ENCODE measurements at places on chromosomes 4 and X.

- DNase-seq = no peak
These were observed 39.2 kb upstream of the CRMP1 start for GRCh38 chr4:5932035-5932568.

DNA sequence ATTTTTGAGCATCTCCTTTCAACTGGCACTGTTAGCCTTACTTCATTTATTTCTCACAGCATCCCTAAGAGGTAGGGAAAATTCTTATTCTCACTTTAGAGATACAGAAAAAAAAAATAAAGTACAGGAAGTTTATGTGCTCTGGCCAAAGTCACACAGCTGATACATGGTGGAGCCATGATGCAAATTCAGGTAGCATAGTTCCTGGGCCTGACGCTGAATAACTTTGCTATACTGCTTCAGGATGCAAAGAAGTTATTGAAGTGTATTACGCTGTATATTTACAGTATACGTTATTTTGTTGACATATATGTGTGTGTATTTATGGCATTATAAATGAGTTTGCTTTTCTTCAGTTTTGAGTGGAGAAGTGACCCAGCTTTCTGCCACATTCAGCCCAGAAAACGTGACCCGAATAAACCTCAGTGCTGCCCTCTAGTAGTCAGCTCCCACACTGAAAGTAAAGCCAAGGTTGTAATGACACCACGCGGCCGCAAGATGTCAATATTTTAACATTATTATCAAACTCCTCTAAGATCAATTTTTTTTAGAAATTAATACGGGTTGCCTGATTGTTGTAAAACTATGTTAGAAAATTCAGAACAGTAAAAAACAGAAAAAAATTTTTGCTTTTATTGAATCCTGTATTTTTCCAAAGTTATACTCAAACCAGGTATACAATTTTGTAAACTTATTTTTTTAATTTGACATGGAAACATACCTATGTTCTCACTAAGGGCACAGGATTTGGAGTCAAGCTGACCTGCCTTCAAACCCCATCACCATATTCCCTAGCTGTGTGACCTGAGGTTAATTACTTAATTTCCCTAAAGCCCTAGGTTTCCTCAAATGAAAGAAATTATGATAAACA is 3.8 kb upstream of the GUCY2F start:
- peak; percentile 83 for DNase-seq

DNA sequence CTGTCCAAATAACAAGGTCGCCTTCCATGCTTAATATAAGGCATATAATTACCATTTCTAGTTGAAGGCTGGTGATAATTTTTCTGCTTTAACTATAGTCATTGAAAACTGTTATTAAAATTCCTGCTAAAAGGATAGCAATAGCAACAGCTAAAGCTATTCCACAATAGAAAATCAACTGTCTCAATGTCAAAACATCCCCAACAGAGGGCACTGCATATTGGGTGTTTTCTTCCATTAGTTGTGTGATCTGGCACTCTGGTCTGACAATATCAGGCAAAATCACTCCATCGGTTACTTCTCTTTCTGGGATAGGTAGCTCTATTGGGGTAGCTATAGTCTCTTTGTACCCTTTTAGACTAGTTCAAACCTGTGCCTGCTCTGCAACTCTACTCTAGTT is 53.5 kb downstream of the TMPRSS11F start:
- no peak for DNase-seq

DNA sequence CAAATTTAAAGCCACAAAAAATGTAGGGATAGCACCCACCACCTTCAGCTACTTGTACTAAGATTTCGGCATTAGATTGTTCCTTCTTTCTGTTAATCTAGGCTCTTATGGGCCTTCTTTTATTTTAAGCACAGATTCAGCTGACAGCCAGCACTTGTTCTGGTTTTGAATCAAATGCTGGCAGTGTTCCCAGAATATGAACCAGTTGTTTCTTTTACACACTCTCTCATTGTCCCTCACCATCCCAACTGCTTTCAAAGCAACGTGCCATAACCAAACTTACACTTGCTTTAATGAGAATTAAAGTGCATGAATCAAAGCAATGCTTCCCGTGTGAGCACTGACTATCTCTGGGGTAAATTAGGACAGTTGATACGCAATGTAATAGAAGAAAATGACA is 744.5 kb upstream of the FAM241A start:
- no peak for DNase-seq

DNA sequence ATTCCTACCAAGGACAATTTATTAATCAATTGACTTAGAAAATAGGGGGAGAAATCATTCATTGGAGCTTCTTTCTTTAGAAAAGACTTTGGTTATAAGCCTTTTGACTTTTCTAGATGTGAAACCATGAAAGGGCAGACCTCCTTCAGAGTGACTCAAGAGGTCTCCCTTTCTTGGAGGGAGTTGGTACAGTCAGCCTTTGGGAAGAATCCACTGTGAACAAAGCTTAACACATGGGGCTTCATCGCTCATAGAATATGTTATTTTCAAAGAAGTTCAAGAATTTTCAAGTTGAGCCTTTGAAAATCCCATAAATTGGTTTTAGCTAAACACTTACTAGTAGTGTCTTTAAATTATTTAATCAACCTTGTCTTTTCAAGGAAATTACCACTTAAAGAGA is 28.0 kb downstream of the RIPPLY1 start:
- DNase-seq = no peak

DNA sequence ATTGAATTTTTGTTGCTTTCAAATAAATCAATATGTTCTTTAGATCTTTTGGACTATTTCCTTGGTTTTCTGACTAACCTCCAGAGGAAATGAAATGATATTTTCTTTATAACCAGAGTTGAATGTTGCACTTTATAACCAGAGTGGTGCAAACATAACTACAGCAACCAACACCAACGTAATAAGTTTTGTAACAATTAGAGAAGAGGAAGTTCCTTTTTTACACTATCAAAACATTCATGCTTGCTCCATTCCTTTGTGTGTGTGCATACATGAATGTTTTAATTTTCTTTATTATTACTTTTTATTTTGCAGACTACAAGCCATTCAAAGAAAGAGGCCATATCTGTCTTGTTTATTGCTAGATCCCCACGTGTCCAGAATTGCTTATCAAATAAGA is 193.0 kb upstream of the PPP3CA start:
- peak; percentile 47 for DNase-seq

GRCh38 chrX:15947648-15948317 is 93.2 kb upstream of the AP1S2 start:
- DNase-seq = peak; percentile 14

DNA sequence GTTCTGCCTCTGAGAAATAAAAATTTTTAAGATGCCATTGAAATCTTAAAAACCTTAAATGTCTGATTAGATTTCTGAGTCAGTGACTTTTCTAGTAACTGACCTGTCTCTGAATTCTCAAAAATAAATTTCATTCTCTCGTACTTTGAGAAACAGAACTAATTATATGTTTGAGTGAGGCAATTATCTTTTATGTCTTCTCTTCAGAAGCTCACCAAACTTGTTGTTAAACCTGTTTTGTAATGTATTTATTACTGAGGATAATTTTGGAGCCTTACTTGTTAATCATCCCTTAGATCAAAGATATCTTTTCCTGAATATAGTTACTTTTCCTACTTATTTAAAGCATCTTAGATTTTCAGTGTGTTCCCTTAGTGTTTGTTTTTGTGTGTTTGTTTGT is 64.5 kb upstream of the MMAA start:
- DNase-seq = no peak

DNA sequence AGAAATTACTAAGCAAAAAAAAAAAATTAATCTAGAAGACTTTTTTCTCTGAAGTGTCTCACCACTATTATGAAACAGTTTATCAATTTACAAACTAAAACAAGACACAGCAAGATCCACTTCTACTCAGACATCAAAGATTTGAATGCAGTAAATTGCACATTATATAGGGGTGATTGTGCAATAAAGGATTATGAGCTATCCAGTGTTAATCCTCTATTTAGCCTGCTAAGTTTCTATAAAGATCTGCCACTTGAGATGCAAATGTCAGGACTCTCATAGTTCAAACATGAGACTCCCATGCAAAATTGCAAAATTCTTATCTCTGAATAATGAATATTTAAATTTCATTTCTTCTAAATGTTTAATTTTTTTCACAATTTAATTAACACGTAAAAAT is 2.2 kb downstream of the TECRL start:
- no peak for DNase-seq

DNA sequence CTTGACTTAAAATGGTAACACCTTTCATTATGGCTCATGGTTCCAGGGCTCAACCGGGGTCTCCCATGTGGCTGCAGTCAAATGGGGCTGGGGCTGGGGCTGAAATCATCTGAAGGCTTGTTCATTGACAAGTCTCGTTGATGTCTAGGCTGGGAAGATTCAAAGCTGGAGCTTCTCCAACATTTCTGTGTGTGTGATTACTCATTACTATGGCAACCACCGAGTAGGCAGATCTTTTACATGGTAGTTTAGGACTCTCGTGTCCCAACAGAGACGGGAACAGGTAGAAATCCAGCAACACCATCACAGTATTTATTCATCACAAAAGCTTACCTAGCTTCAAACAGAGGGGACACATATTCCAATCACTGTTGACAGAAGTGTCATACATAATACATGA is 7.8 kb downstream of the YTHDC1 start:
- DNase-seq = peak; percentile 12

DNA sequence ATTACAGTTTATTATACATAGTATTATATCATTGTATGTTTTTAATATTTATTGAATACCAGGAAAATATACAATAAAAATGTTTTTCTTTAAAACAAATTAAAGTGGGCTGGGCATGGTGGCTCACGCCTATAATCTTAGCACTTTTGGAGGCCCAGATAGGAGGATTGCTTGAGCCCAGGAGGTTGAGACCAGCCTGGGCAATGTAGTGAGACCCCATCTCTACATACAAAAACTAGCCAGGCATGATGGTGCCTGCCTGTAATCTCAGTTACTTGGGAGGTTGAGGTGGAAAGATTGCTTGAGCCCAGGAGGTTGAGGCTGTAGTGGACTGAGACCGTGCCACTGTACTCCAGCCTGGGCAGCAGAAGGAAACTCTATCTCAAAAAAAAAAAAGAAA is 38.3 kb upstream of the PDS5A start:
- no peak for DNase-seq

GRCh38 chr4:2842687-2843262 is 869 bp upstream of the ADD1 start:
- no peak for DNase-seq

DNA sequence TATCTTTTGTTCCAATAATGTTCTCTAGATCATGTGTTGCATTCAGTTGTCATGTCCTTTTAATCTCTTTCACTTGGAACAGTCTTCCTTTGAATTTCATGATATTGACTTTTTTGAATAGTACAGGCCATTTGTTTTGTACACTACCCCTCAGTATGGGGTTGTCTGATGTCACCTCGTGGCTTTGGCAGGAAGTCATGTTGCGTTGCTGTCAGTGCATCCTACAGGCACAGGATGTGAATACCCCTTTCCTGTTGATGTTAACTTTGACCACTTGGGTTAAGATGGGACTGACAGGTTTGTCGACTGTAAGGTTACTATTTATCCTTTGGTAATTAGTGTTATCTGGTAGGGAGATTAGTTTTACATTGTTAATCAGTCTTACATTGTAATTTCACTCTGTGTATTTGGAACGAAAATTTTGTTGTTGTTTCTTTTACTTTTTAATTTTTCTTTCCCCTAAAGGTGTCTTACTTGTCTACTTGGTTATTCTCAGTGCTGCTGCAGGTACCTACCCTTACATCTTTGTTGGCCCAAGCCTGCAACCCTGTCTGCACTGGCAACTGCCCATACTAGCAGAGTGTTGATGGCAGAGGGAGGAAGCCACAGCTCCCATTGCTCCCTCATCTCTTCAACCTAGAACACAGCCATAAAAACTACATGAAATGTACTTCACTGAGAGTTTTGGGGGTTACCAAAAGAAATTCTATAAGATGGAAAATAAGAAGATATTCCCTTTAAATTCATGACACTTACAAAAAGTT is 14.7 kb upstream of the ATP8A1 start:
- DNase-seq = peak; percentile 57

DNA sequence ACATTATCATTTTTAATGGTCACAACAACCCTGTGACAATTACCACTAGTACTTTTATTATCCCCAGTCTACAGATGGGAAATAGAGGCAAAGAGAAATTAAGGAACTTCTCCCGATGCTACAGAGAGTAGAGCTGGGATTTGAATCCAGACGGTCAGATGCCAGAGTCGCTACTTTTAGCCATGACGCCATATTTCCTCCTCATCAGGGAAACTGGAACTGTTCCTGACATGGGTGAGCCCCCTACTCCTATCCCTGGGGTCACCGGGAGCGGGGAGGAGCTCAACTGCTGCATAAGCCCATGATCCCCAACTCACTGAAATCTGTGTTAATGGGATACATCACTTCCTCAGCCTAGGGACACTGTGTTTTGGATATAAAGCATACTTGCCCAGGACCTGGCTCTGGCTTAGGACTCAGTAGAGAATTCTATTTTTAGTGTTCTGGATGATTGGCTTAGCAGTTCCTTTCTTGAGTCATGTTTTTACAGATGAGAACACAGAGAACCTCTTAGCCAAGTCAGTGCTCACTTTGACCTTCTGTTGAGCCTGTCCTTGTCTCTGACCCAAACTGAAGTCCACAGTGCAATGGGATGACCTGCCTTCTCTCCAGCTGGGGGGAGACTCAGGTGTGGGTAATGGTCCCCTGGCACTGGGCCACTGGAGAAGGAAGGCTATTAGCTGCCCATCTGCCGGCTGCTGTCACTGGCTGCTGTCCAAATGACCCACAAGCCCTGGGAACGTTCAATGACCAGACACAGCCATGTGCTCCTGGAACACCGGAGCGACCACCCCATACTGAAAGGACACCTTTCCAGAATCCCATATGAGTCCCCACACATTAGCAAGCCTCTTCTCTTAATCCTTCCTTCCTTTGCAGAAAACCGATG is 90.8 kb upstream of the SHISA3 start:
- DNase-seq = no peak

DNA sequence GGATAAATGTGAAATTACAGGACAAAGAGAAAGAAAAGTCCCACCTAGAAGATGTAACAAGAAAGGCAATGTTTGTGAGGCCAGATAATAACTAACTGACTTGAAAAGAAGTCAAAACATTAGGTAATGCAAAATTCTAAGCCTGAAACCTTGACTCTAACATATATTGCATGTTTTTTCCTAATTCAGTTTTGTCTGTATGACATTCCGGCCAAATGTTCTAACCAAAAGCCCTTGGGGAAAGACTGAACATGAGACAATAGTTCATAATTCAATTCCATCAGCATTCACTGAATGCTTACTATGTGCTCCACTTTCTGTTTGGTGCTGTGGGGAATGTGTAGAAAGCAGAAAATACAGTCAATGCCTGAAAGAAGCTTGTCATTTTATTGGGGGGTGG is 84.8 kb upstream of the PLAC1 start:
- no peak for DNase-seq

- no peak for DNase-seq
These were observed 9.1 kb upstream of the METTL14 start for GRCh38 chr4:118676128-118676527.

DNA sequence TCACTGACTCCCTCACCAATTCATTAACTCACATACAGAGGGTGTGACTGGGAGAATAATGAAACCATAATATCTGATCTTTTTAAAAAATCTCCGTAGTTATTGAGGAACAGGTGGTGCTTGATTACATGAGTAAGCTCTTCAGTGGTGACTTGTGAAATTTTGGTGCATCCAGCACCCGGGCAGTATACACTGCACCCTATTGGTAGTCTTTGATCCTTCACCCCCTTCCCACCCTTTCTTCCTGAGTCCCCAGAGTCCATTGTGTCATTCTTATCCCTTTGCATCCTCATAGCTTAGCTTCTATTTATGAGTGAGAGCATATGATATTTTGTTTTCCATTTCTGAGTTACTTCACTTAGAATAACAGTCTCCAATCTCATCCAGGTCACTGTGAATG is 1143.8 kb downstream of the PCDH19 start:
- DNase-seq = no peak

- no peak for DNase-seq
These were observed 137.8 kb upstream of the MSX1 start for GRCh38 chr4:4721636-4722035.

All from hematopoietic multipotent progenitor cell treated with erythropoietin and hydrocortisone succinate and interleukin-3 and kit ligand, for 4 days (in vitro differentiated cells).